HL-60 (cell line): ENCODE measurements at places on chromosomes 12 and 14.
A peak's percentile ranks its signal among the peaks of the same experiment; 100 is the strongest.

DNA sequence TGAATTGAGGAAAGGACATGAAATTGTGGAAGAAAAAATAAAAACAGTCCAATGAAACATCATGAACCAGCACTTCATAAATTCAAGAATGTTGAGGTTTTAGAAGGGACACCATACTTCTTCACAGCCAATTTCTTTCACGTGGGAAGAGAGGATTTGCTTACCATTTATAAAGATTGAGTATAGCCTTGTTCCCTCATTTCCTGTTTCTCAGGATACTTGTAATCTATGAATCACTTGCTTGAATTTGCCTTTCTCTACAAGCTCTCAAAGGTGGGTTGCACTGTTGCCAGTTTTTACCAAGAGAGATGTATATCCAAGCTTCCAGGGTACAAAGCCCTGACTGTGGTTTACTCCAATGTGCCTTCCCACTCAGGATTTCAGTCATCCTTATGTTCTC, 116.1 kb downstream of the DUSP6 start:
- no peak for DNase-seq

DNA sequence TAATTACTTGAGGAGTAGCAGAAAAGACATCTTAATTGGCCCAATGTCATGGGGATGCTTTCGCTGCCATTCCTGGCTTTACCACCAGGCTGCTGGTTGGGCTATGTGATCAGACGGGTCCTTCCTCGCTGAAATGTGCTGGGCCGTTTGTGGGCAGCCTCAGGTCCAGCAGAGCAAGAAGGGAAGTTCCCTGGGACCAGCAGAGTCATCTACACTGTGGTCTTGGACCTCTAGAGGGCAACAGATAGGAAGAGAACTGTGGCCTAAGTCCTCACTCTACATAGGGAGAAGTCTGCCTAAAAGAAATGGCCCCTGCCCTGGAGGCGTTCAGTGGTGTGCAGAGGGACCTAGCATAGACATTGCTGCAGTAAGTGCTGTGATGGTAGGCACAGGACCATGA, 10.9 kb downstream of the EVL start:
- DNase-seq: peak; percentile 77

- DNase-seq: no peak
Observed at GRCh38 chr12:13431041-13431440, 234.5 kb downstream of the EMP1 start.

- no peak for DNase-seq
Observed at GRCh38 chr14:68787092-68787992, 5.5 kb downstream of the ZFP36L1 start.

DNA sequence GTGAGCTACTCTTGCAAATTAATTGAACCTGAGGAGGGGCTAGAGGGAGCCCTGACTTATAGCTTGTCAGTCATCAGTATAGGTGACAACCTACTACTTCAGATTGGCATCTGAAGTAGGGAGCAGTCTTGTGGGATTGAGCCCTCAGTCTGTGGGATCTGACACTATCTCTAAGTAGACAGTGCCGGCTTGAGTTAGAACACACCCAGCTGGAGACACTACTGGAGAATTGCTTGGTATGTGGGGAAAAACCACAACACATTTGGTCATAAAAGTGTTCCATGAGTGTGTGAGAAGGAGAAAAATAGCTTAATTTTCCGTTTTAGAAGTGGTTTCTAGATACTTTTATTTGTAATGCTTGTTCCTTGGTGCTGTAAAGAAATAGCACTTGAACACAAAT, 30.5 kb upstream of the DDHD1 start:
- no peak for DNase-seq
